ENCODE measurements at places on chromosomes 11 and 22.

GRCh38 chr11:7418906-7419305 is 66.4 kb upstream of the OLFML1 start:
- H3K27me3 ChIP-seq = no peaks in the 10 kb centered on the region
- H3K36me3 ChIP-seq = no peaks in the 10 kb centered on the region
- H3K4me1 ChIP-seq = no peaks in the 10 kb centered on the region
- no peak overlapping the region for H3K27ac ChIP-seq
- DNase-seq = no peak
- H3K4me3 ChIP-seq = no peak overlapping the region

GRCh38 chr11:35487532-35488078 is 37.8 kb downstream of the PAMR1 start:
- peak; percentile 70 for DNase-seq
- no peak overlapping the region for H3K27ac ChIP-seq
- H3K36me3 ChIP-seq = no peaks in the 10 kb centered on the region
- H3K4me3 ChIP-seq = no peak overlapping the region

GRCh38 chr11:79309407-79309806 is 131.4 kb downstream of the TENM4 start:
- no peak overlapping the region for H3K27ac ChIP-seq
- no peaks in the 10 kb centered on the region for H3K27me3 ChIP-seq
- H3K4me3 ChIP-seq = no peak overlapping the region
- DNase-seq = no peak
- H3K4me1 ChIP-seq = no peaks in the 10 kb centered on the region

- H3K27ac ChIP-seq = no peak overlapping the region
- no peak for DNase-seq
- H3K36me3 ChIP-seq = no peaks in the 10 kb centered on the region
- no peaks in the 10 kb centered on the region for H3K27me3 ChIP-seq
- no peaks in the 10 kb centered on the region for H3K4me1 ChIP-seq
Measured at GRCh38 chr11:42593441-42593840, 718.4 kb upstream of the API5 start.

- DNase-seq = no peak
- no peak overlapping the region for H3K4me3 ChIP-seq
- no peaks in the 10 kb centered on the region for H3K36me3 ChIP-seq
- H3K4me1 ChIP-seq = no peaks in the 10 kb centered on the region
Measured at GRCh38 chr11:130462931-130463330, 14.5 kb downstream of the ADAMTS15 start.

DNA sequence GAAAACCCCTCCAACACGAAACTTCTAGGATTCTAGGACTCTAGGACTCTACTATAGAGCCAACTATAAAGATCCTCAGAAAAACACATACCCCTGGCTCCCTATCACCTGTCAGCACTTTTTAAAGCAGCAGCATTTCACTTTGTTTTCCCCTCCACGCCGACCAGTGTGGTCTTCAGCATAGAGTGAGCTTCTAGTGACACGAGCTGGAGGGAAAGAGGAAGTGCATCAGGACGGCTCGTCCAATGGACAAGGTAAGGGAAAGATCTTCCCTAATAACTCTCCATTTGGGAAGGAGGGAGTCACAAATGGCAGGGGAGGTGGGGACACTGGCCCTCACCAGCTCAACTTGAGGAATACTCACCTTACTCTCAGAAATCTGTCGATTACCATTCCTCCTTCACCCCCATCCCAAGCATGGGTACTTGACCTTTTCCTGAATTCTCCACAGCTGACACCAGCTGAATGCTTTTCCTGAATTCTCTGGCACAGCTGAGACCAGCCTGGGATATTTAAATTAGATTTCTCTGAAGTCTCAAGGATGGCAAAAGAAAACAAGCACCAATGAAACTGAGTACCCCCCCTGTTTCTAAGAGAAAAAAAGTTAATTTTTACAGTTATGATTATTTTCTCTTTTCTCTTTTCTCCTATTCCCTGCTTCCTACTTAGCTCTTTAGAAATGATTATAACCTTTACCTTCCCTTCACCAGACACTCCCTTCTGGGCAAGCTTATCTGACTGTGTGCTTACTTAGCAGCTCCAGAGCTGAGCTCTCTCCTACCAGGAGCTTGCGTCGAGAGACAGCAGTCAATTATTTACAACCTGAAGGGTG is 33.3 kb upstream of the NNMT start:
- no peaks in the 10 kb centered on the region for H3K36me3 ChIP-seq
- H3K27me3 ChIP-seq = peaks cover 3% of the 10 kb centered on the region
- peaks cover 26% of the 10 kb centered on the region for H3K4me1 ChIP-seq
- no peak overlapping the region for H3K27ac ChIP-seq

DNA sequence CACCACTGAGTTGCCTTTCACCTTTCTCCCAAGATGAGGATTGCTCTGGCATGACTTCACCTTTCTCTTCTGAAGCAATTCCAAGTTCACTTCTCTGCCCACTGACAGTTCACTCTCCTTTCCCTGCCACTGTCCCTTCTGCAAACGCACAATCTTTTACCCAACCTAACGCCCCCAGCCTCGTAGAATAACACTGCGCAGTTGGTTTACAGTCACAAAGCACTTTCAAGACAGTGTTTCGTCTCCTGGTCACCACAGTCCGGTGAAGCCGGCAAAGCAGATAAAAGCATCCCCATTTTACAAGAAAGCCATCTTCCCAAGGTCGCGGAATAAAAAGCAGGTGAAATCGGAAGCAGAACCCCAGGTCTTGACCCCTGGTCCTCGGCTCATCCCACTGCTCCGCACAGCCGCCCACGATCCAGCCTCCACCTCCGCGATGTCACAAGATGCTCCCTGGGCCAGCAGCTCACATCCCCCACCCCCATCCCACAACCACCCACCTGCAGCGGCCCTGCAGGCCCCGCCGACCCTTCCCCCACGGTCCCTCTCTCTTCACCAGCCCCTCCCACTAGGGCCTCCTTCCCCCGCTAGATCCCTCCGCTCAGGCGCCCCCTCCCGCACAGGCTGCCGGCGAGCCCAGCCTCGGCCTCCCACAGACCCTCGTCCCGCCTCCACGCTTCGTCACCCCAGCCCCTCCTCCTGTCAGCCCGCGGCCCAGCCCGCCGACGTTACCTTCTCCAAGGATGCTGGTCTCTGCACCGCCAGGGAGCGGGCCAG is 585 bp downstream of the PI4KA start:
- H3K4me1 ChIP-seq = peaks cover 20% of the 10 kb centered on the region
- no peaks in the 10 kb centered on the region for H3K27me3 ChIP-seq
- peaks cover 14% of the 10 kb centered on the region for H3K36me3 ChIP-seq
- peak; percentile 57 for DNase-seq
- H3K4me3 ChIP-seq = peak overlapping the region; percentile 94

GRCh38 chr22:19990609-19991394 is 25.8 kb downstream of the ARVCF start:
- peaks cover 94% of the 10 kb centered on the region for H3K4me1 ChIP-seq
- no peak overlapping the region for H3K4me3 ChIP-seq
- DNase-seq = no peak
- no peaks in the 10 kb centered on the region for H3K36me3 ChIP-seq
- peak overlapping the region; percentile 59 for H3K27ac ChIP-seq

GRCh38 chr11:76302996-76303395 is 77.9 kb downstream of the THAP12 start:
- H3K27me3 ChIP-seq = no peaks in the 10 kb centered on the region
- H3K36me3 ChIP-seq = no peaks in the 10 kb centered on the region
- no peak overlapping the region for H3K4me3 ChIP-seq
- DNase-seq = no peak

DNA sequence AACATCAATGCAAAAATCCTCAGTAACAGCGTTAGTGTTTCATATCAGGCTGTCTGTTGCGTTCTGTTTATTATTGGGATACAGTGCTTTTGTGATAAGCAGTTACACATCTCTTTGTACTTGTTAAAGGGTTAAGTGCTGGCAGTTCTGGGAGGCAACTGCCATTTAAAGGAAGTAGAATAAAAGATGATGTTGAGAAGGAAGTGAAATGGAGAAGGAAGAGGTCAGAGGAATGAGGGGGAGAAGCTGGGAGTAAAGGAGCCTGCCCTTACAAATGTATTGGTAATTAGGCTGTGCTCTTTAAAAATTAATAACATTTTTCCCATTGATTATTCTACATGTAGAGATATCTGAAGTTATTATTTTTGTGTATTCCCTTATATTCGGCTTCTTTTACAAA is 674.7 kb downstream of the NTM start:
- H3K4me3 ChIP-seq = no peak overlapping the region
- no peaks in the 10 kb centered on the region for H3K36me3 ChIP-seq
- H3K27ac ChIP-seq = no peak overlapping the region
- H3K27me3 ChIP-seq = no peaks in the 10 kb centered on the region
- DNase-seq = no peak

DNA sequence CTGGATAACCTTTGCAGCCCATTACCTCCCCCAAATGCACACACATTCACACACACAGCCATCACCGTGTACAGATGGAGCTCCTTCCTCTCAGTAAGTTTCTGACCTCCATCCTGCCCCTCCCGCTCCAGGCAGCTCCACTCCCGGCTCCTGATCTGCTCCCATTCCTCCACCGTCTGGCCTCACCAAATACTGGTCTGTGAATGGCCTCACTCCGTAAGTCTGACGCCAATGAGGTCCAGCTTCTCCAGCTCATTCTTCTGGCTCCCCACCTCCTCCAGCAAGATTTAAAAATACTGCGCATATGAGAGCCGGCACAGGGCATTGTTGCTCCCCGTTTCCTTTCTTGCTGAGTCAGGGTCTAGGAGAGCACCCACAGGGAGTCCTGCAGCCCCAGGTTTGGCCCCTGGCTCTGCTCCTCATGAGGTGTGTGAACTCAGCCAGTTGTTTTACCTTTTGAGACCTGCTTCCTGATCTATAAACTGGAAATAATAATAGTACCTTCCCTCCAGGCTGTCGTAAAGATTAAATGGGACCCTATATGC is 14.0 kb upstream of the TUB start:
- no peaks in the 10 kb centered on the region for H3K36me3 ChIP-seq
- H3K27ac ChIP-seq = no peak overlapping the region
- DNase-seq = no peak

DNA sequence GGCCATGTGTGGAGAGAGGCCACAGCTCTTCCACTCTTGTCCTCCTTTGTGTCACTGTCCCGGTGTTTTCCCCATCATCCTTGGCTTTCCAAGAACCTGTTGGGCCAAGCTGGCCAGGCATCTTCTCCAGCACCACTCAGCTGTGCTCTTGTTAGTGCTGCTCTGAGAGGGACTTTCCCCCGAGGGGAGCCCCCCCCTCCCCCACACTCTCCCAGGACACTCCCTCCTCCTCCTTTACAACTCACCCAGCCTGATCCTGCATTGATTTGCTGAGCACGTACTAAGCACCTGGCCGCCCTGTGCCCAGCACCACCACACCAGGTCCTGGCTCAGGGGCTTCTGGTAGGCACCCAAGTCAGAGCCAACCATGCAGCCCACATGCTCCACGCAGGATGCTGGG is 13.2 kb downstream of the TP53AIP1 start:
- DNase-seq = no peak
- H3K36me3 ChIP-seq = no peaks in the 10 kb centered on the region

DNA sequence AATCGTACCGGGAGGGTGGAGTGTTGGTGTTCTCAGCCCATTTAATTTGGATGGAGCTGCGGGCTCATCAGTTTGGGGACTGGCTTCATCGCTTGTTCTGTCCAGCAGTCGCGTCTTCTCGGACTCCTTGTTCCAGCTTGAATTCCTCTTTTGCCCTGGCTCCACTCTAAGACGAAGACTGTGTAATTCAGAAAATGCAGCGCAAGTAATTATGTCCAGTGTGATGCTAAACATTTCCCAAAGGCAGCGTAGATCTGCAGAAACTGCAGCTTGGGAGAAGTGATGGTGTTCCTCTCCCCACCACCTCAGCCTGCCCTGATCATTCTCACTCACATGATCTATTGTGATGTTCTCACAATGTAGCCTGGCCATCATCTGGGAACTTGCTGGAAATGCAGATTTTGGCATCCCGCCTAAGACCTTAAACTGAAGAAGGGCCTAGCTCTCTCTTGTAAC is 666 bp downstream of the SLC25A18 start:
- DNase-seq = peak; percentile 65
- H3K27ac ChIP-seq = peak overlapping the region; percentile 68
- peak overlapping the region; percentile 12 for H3K4me3 ChIP-seq

GRCh38 chr11:123173040-123173855 is 21.8 kb downstream of the CLMP start:
- DNase-seq = no peak
- H3K36me3 ChIP-seq = no peaks in the 10 kb centered on the region
- no peak overlapping the region for H3K27ac ChIP-seq
- H3K4me1 ChIP-seq = peaks cover 28% of the 10 kb centered on the region

DNA sequence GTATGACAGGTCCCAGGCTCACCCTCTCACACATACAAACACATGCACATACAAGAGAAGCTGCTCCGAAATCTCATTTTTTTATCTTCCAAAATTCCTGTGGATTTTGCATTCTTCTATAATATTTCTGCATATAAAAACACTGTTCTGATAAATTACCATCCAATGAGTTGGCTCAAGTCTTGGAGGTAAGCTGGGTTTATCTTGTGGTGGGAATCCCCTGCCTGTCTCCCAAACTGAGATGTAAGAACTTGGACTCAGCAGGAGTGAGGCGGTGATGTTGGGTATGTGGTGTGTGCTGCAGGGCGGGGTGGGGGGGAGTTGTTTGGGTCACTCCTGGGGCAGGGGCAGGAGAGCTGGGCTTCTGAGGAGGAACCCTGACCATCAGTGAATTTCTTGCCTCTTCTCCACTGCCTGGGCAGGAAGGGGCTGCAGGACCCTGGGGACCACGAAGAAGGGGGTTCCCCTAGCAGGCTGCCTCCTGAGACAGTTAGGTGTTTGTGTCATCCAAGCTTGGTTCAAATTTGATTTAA is 6.8 kb upstream of the P2RY6 start:
- H3K4me3 ChIP-seq = no peak overlapping the region
- no peaks in the 10 kb centered on the region for H3K36me3 ChIP-seq
- H3K27me3 ChIP-seq = no peaks in the 10 kb centered on the region
- H3K4me1 ChIP-seq = no peaks in the 10 kb centered on the region
- no peak for DNase-seq

Measured in tibial nerve (tissue), 4 donors.